ENCODE measurements at places on chromosomes 4 and X. TPM values are rescaled to one million over a fixed set of nuclear protein-coding genes. Genes with fewer than 3 reads are reported as not detected.

The FGA gene
- not detected for total RNA-seq

The EIF4E gene
- total RNA-seq, result 90.6 TPM

The SASH3 gene
- not detected for total RNA-seq

The SYN1 gene
- 3.7 TPM for total RNA-seq

The GAB3 gene
- 0.29 TPM for total RNA-seq

The MAGEA12 gene
- not detected for total RNA-seq

The VCX3A gene
- total RNA-seq, result 0.63 TPM

The POF1B gene
- 1.5 TPM for total RNA-seq

The CRMP1 gene
- 16.5 TPM for total RNA-seq

The CT45A7 gene
- not detected for total RNA-seq

The SYTL4 gene
- total RNA-seq, result 1.2 TPM

The SPANXA1 gene
- not detected for total RNA-seq

The ZRSR2 gene
- 20.4 TPM for total RNA-seq

The ZNF732 gene
- 1.6 TPM for total RNA-seq

The CT47B1 gene
- total RNA-seq, result not detected

The UCP1 gene
- not detected for total RNA-seq

The MYOZ2 gene
- total RNA-seq, result 0.16 TPM

The CFI gene
- total RNA-seq, result 485 TPM

The SPANXN1 gene
- 0.74 TPM for total RNA-seq

The ETDA gene
- not detected for total RNA-seq

The BEND2 gene
- total RNA-seq, result not detected

The TLR2 gene
- 2.4 TPM for total RNA-seq

The ITM2A gene
- 4.9 TPM for total RNA-seq

The EREG gene
- total RNA-seq, result 0.22 TPM

The PRPS2 gene
- 14.3 TPM for total RNA-seq

The FATE1 gene
- total RNA-seq, result not detected

The CUL4B gene
- total RNA-seq, result 52.3 TPM

The CFAP99 gene
- total RNA-seq, result not detected

The TGIF2LX gene
- total RNA-seq, result not detected

The LUZP4 gene
- not detected for total RNA-seq

All from mesothelial cell of epicardium (in vitro differentiated cells).